ENCODE measurements at places on chromosomes 2 and 18. TPM values are rescaled to one million over a fixed set of nuclear protein-coding genes. Genes with fewer than 3 reads are reported as not detected.

PROKR1 gene
- 0.05 TPM for total RNA-seq

ACKR3 gene
- 6.0 TPM for total RNA-seq

HJURP gene
- total RNA-seq = 0.08 TPM

DNA sequence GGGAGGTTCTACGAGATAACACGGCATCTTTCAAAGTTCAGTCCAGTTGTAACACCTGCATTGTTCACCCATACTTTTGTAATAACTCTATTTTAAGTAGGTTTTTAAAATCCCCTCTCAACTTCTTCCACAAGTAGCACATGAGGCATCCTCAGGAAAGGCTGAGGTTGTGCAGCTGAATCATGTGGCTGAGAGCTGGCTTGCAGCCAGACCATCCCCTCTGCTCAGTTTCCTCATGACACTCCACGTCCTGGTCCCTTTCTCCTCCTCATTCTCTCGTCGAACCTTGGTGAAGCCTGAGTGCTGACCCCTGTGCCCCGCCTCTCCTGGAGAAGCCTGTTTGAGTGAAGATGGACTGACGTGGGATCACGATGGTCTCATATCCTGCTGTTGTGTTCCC, 42.5 kb downstream of the POU3F3 start:
- H3K27me3 ChIP-seq = no peaks in the 10 kb centered on the region
- no peaks in the 10 kb centered on the region for H3K4me1 ChIP-seq
- no peak overlapping the region for H3K4me3 ChIP-seq
- DNase-seq = no peak
- no peaks in the 10 kb centered on the region for H3K36me3 ChIP-seq
- no peak overlapping the region for H3K27ac ChIP-seq
